Coronary artery (tissue), 2 donors: ENCODE measurements at places on chromosomes 6 and 20.

GRCh38 chr6:111105578-111105977, 18.3 kb downstream of the SLC16A10 start:
- DNase-seq: no peak

DNA sequence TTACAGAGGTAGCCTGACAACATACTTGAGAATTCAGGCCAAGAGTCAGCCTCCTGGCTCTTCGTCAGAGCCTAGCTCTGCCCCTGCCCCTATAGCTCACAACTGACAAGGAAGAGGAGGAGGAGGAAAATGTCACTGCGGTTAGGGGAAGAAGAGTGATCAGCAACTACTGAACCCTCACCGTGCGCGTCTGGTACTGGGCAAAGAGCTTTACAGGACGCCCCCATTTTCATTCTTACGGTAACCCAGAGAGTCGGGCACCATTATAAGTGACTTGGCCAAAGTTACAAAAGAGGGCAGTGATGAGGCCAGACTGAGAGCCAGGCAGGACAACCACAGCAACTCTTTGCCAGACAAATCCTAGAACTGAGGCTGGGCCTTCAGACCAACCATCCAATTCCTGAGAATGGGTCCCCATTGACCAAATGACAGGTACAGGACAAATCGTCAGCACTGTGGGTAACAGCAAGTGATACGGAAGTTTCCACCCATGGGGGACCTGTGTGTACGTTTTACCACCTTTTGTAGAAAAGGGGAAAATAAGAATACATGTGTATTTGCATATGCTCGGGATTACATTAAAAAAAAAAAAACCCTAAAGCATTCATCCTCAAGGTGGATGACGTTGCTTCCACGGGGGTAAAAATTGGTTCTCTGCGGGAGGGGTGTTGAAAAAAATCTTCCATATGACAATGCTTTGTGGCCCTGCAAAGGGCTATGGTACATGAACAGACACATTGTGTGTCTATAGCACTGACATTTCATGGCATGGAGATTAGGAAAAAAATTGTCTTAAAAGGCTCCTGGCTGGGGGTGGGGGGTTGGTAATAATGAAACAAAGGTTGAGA, 118.0 kb downstream of the NFATC2 start:
- no peak for DNase-seq

DNA sequence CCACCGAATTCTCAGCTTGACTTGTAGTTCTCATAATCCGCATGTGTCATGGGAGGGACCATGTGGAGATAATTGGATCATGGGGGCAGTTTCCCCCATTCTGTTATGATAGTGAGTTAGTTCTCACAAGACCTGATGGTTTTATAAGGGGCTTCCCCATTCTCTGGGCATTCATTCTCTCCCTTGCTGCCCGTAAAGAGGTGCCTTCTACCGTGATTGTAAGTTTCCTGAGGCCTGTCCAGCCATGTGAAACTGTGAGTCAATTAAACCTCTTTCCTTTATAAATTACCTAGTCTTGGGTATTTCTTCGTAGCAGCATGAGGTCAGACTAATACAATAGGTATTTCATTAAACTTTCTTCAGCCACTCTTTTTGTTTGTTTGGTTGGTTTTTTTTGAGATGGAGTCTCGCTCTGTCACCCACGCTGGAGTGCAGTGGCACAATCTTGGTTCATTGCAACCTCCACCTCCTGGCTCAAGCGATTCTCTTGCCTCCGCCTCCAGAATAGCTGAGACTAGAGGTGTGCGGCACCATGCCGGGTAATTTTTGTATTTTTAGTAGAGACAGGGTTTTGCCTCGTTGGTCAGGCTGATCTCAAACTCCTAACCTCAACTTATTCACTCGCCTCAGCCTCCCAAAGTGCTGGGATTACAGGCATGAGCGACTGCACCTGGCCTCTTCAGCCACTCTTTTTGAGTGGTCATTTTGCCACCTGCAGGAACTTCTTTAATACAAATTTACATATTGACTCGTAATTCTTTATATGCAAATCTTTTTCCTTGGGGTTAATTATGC, 36.3 kb downstream of the GSTA2 start:
- DNase-seq: no peak

DNA sequence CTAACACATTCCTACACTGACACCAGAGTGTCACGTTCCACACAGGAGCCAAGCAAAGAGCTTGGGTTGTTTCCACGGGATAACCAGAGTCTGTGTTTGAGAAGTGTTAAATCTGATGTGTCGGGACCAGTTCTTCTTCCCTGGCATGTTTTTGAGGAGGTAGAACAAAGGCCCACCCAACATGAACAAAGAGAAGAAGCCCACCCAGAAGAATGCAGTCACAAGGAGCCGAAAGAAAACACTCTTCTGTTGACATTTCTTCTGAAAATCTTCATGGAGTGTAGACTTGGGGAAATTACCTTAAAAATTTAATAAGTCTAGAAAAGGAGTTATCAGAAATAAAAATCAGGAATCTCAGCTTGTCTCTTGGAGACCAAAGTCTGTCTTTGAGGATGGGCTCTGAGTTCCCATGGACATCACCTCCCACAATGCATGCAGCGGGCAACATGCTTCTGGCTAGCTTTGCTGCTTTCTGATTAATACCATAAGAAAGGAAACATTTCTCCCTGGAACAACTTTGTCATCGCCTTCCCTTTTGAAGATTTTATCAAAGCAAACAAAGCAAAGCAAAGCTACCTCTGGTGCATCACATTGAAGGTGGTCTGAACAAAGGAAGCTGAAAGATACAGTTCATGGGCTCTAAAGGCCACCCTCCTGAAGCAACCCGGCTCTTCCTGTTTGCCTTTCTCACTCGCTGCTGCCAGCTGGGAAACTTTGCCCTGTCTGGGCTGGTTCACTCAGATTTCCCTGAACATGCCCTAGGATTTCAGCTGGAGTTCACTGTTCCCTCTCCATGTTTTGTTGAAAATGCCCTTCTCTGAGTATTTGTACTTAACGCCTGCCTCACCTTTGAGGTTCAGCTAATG, 448.1 kb downstream of the KIF16B start:
- DNase-seq: no peak

- DNase-seq: no peak
Observed at GRCh38 chr20:3652676-3653596, 10.3 kb downstream of the GFRA4 start.

- DNase-seq: no peak
Observed at GRCh38 chr6:108106261-108106660, 31.7 kb upstream of the OSTM1 start.

- DNase-seq: no peak
Observed at GRCh38 chr6:106658469-106658868, 29.1 kb downstream of the QRSL1 start.

DNA sequence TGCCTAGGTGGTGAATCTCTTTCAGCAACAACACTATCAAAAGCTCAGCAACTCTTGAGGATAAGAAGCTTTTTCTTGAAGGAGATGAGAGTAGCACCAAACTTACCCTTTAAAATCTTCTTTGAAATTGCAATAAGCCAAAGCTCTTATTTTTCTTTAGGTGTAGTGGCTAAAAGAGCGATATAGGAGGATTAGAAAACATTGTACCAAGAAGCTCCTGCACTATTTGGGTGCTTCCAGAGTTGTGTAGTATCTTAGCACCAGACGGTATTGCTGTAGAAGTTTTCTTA, 1.2 kb downstream of the FUT9 start:
- DNase-seq: no peak

GRCh38 chr6:162056745-162057144, 670.8 kb downstream of the PRKN start:
- no peak for DNase-seq

- peak; percentile 82 for DNase-seq
Observed at GRCh38 chr6:11609324-11610071, 71.9 kb downstream of the TMEM170B start.

DNA sequence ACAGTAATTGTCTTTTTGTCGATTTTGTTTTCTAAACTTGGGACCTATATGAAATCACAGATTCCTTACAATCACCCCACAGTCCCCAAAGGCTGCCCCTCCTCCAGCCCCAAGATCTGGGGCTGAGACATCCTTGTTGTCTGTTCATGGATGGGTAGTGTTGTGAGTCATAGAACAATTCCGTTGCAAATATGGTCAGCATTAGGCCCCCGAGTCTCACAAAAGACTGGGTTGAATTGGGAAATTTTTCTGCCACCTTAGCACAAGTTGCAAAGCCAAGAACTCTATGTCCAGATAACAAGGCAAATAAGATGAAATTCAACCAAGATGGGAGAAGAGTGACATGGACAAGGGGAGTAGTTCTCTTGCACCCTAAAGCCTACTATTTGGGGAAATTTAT, 10.5 kb upstream of the TAB2 start:
- no peak for DNase-seq

DNA sequence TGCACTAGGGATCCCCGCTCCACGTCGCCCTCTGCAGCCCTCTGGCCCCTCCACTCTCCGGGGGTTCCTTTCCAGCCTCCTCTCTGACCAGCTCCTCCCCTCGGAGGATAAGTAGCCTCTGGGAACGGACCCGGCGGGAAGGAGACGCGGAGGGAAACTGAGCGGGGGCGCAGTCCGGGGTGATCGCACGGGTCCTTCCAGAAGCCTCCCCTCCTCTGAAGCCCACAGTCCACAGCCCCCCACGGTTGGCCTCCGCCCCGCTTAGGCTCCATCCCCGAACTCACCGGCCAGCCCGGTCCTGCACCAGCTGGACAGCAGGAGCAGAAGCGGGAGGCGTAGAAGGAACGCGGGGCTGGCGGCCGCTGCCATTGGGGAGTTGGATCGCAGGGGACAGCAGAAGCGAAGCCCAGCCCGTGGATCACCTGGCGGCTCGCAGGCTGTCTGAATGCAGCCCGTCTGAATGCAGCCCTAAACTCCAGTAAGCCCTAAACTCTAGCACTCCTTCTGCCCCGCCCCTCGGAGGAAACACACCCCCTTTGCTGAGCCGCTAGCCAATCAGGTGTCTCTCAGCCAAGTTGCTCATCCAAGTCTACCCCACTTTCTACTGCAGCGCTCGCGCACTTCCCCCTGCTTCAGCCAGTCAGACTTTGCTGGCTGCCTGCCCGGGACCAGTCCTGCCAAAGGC, at the start of gene RAET1G:
TSS of gene RAET1G (minus strand) at position 480 of the 685 bp plus-strand sequence. CDS start at position 369, 111 bp downstream.
- peak; percentile 92 for DNase-seq

DNA sequence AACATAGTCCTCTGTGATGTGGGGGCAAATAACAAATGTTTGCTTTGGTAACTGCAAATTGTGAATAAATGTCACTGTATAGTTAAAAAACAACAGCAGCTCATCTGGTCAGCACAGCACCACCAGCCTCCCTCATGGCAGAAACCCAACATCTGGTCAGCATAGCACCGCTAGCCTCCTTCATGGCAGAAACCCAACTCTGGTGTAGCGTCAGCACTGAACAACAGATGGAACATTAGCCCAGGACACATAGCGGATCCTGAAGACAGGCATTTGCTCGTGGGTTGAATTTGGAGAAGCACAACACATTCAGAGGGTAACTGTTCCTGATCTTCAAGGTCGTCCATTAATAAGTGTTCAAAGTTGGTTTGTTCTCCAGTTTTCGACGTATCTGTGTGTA, 265.9 kb downstream of the DLL1 start:
- DNase-seq: peak; percentile 46

GRCh38 chr6:106125925-106126435, 39.8 kb downstream of the PRDM1 start:
- DNase-seq: peak; percentile 8

GRCh38 chr6:81897793-81898192, 145.3 kb upstream of the TENT5A start:
- no peak for DNase-seq

- no peak for DNase-seq
Observed at GRCh38 chr20:35506872-35507638, 22.4 kb downstream of the C20orf173 start.

DNA sequence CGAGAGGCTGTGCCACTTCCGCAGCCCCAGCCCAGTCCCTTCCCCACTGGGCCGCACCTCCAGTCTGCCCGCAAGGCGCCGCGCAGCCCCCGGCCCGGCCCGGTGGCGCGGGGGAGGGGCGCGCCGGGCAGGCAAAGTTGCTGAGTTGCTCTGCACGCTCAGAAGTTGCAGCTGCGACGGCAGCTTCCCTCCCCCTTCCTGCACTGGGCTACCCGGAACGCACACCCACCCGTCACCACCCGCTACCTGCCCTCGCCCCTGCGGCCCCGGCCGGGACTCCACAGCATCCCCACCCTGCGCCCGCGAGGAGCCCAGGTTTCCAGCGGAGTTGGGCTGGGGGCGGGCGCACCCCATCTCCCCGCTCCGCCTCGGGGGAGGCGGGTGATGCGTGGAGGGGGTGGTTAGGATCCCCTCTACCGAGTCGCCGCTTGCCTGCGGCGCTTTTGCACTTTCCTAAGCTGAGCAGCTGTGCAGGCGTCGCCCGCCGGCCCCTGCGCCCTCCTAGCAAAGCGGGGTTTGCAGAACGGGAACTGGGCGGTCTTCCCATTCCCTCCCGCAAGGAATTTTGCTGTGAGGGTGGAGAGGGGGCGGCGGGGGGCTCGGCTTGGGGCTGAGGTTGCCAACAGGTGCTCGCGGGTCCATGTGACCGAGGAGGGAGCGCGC, 55.9 kb upstream of the RREB1 start:
- no peak for DNase-seq

GRCh38 chr6:144469144-144469575, 184.0 kb downstream of the UTRN start:
- no peak for DNase-seq

DNA sequence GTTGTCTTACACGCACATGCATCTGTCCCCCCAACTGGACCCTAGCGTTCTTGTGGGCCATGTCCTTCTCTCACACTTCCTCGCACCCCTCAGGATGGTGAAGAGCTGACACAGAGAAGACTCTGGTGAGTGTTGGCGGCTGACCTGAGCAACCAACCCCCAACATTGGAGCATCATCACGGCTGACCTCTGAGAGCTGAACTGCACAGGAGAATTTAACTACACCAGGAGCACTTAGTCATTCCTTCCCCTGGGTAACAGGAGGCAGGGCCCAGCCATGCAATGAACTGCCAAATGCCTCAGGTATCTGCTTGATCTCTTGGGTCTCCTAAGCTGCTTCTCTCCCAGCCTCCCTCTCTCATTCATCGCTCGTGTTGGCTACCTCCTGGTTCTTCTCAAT, 88.5 kb downstream of the PSMG4 start:
- no peak for DNase-seq

- no peak for DNase-seq
Observed at GRCh38 chr6:124040655-124041054, 237.0 kb downstream of the NKAIN2 start.

- DNase-seq: no peak
Observed at GRCh38 chr6:34350137-34350933, 42.1 kb downstream of the NUDT3 start.

DNA sequence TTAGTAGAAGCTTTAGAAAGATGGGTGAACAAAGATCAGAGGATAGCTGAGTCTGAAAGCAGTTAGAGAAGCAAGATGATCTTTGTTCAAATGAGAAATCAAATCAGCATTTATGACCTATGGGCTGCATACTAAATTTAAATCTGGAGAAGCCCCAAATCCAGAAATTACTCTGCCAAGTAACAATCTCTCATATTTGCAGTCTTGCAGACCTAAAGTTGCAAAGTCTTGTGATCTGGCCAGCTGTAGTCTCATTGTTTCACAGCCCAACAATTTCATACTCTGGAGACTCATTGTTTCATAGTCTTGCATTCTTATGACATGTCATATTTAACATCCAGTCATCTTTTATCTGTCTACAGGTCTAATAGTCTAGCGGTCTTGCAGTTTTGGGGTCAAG, 364.9 kb upstream of the RSPO3 start:
- no peak for DNase-seq
